SK-N-SH (cell line): ENCODE measurements at places on chromosomes 16 and 17.
A peak's percentile ranks its signal among the peaks of the same experiment; 100 is the strongest.

GRCh38 chr17:49739641-49740271 lies 24.2 kb downstream of the FAM117A start:
- DNase-seq: peak; percentile 67

GRCh38 chr17:17111401-17112393 lies 69.4 kb downstream of the MPRIP start:
- DNase-seq: no peak

DNA sequence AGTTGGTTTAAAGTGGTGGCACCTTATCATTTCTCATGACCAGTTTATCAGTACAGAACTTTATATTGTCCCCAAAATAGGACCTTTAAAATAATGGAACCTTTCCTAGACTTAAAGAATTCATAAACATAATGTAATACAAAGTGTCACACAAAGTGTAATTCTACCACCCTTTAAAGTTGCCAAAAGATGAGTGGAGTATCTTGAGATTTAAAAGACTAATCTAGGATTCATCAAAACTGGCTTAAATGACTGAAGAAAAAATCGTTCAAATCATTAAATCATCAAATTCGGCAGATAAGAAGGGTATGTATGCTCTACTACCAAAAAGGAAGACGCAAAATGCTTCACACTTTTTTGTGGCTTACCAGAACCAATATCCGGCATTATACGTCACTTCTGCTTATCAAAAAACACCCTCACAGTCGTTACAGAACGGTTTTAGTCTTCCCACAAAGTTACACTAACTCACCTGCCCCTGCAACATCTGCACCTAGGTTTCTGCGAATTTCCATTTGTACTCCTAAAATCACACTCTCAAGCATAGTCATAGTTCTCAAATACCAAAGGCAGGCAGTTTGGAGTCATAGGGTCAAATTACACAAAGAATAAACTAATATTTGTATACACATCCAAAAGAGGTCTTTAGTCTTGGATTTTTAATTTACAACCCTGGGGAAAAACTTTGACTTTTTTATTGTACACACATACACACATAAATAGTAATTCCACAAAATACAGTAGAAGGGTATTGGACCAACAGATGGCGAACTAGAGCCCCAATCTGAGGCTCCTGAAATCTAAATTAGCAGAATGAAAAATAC lies 1.4 kb upstream of the KANSL1 start:
- DNase-seq: peak; percentile 58

DNA sequence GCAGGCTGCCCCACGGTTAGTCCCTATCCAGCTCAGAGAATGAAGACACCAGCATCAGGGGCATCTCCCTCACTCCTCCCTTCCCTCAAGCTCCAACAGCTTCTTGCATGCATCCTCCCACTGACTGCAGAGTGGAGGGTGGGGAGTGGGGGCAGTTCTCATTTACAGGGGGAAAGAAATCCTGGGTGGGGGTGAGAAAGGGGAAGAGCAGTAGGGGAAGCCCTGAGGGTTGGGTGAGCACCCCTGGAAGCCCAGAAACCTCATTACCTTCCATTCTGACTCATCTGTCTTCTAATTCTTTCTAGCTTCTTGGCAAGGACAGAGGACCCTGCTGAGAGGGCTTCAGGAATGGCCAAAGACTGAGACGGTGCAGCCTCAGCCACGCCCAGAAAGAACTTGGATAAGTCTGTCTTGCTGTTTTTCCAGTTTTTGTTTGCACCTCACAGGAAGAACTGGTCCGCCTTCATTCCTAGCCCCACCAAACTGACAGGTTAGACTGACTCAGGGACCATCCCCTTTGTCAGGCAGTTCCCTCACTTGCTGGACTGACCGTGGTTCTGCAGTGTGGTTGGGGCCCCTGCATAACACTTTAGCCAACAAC lies 52.5 kb upstream of the WSB1 start:
- no peak for DNase-seq

- DNase-seq: peak; percentile 27
Observed at GRCh38 chr17:78971756-78972506, 7.8 kb downstream of the LGALS3BP start.

- peak; percentile 13 for DNase-seq
Observed at GRCh38 chr17:17346428-17347233, 43.5 kb downstream of the NT5M start.

- DNase-seq: no peak
Observed at GRCh38 chr16:66712512-66712911, 16.0 kb upstream of the CMTM4 start.

DNA sequence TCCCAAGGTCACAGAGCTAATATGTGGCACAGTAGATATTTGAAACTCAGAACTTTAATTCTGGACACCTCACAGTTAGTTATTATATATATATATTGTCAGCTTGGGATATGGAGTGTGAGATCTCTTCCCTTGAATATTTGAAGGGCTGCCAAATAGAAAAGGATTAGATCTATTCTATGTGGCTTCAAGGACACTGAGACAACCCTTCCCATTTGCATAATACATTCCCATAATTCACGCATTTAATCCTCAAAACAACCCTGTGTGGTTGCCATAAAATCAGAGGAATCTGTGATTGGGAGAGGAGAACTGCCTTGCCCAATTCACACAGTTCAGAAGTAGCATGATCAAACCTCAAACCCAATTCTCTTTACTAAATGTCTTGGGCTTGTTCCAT lies 365.8 kb upstream of the DYNLRB2 start:
- DNase-seq: no peak

DNA sequence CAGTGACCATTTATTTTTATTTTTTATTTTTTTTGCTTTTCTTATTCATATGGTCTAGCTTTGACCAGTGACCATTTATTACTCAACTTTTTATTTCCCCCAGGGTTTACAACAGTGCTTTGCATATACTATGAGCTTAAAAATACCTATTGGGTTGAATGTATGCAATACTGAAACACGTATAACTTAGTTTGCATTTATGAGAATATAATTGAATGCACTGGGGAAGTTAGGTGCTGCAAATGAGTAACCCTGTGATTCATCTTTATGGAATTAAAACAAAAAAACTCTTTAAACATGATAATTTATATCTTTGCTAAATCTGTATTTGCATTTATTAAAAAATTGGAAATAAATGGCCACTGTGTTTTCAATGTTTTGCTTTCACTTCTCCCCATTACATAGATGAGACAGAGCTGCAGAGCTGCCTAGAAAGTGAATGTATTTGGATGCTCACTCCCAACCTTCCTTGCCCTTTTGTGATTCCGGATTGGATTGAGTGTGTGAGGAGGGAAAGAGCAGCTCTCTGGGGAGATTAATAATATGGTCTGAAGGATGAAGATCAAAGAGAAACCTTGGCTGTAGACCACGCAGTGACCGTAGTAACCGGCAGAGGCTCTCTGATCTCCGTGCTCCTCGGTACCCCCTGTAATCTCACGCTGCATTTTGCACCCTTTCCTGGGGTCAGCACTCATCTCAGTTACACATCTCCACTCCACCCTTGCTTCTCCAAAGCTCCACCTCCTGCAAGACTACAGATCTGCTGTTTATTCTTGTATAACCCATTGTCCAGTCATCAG lies 14.3 kb downstream of the TMEM100 start:
- no peak for DNase-seq
